ENCODE measurements at places on chromosomes 2 and 18.

GRCh38 chr18:22841840-22842239 is 91.3 kb upstream of the RBBP8 start:
- DNase-seq: peak; percentile 47

DNA sequence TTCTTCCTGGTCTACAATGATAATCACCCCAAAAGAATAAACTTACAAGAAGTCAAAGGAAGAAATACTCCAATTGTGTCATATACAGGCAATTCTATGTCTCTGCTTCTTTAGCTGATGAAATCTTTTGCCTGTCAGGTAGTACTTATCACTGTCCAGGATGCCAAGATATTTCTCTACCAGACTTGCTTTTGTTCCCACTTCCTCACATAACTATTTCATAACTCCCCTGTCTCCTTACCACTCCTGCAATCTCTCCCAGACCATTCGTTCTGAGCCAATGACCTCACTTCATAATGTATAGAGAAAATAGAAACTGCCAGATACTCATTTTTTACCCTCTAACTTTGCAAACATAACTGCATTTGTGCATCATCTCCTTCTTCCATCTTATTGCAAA is 39.1 kb downstream of the HNMT start:
- DNase-seq: no peak

DNA sequence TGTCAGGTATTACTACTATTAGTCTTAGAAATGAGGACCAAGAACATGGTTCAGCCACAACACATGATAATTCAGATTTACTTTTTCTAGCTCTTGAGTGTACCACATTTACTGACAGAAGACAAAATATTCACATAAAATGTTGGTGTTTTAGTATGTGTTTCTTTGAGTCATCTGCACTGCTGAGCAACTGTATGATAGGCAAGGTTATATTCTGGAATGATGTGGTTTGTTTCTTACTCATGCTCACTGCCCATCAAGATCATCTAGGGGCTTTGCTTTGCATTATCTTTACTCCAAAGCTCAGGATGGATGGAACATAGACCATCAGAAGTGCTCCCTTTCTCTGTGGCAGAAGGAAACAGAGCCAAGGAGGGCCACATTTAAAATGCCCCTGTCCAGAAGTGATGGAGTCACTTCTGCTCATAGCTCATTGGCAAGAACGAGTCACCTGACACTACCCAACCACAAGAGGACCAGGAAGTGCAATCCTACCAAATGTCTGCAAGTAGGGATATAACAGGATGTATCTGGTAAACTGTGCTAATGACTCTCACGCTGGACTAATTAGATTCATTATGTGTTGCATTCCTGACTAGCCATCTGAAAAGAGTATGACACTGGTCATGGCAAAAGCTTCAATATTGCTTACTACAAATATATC is 81.5 kb downstream of the DIS3L2 start:
- no peak for DNase-seq

DNA sequence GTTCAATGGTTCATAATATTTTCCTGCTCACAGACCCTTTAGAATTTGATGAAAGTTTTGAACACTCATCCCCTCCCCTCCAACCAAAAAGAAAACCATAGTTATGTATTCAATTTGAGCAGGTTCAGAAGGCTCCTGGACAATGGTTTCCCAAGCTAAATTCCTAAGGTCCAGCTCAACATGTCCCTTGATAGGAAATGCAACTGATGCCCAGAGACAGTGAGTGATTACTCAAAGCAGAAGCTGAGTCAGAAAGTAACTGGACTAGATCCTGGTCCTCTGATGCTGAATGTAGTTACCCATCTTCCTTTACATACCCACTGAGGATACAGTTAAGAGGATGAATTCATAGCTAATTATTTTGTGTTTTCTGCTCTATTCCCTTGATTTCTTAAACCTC is 218.9 kb upstream of the NCKAP5 start:
- no peak for DNase-seq

DNA sequence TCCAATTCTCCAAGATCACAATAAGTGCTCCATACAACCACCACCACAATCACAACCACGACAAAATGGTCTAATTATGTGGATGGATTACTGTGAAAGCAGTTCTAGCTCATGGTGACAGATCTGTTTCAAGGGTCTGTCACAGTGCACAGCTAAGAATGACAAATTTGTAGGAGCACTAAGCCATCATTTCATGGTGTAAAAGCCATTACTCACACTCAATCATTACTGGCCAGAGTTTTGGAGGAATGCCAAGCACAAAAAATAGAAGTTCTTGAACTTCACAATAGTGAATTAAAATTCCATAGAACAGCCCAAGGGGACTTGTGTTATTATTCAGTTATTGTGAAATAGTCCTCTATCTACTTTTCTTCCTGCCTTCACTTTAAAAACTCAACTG is 2.3 kb downstream of the CPS1 start:
- no peak for DNase-seq

DNA sequence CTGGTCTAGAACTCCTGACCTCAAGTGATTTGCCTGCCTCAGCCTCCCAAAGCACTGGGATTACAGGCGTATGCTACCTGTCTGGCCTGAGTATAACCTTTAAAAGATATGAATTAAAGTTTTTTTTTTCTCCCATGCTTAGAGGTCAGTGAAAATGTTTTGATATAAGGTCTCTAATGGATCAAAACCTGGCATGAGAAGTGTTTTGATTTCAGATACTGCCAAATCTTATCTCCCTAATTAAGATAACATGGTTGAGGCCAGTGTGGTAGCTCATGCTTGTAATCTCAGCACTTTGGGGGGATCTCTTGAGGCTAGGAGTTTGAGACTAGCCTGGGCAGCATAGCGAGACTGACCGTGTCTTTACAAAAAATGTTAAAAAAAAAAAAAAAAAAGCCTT is 41.2 kb downstream of the SNRPD1 start:
- no peak for DNase-seq

- DNase-seq: no peak
These were observed 274.9 kb downstream of the NR4A2 start for GRCh38 chr2:156057647-156058046.

Measured in D341Med (cell line).